ENCODE measurements at places on chromosomes 6 and 20.

DNA sequence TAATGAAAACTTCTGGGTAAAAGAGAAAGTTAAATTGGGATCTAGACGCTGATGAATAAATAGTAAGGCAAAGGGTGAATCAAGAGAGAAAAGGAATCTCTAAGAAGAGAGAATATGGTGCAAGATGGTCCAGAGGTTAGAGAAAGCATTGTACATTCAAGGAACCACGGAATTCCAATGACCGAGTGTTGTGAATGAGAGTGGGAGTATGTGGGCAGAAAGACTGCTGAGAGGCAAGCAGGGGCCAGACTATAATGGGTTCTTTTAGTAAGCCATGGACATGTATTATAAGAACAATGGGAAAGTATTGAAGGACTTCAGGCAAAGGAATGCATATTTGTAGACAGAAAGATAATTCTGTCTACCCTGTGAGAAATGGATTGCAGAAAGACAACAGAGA lies 45.2 kb downstream of the SPTLC3 start:
- no peak for DNase-seq

- DNase-seq: no peak
These were observed 55.7 kb upstream of the FERMT1 start for GRCh38 chr20:6178537-6178936.

- DNase-seq: no peak
These were observed 17.7 kb upstream of the PARD6B start for GRCh38 chr20:50713657-50714101.

DNA sequence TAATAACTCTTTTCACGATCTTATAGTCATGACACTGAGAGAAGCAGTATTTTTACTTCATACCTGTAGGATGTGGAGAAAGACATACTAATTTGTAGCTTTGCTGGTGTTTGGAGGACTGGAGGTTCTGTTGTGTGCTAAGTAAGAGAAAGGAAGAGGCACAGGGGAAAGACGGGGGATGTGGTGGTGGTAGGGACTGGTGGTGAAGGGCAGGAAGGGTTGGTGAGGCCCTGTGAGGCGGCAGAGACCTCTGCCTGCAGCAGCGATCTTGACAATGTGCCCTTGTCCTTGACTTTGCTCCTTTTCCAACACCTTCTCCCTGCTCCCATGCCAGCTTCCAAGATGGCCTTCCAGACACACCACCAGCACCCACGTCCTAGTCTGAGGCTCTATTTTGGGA lies 32.6 kb upstream of the MPC1 start:
- no peak for DNase-seq

DNA sequence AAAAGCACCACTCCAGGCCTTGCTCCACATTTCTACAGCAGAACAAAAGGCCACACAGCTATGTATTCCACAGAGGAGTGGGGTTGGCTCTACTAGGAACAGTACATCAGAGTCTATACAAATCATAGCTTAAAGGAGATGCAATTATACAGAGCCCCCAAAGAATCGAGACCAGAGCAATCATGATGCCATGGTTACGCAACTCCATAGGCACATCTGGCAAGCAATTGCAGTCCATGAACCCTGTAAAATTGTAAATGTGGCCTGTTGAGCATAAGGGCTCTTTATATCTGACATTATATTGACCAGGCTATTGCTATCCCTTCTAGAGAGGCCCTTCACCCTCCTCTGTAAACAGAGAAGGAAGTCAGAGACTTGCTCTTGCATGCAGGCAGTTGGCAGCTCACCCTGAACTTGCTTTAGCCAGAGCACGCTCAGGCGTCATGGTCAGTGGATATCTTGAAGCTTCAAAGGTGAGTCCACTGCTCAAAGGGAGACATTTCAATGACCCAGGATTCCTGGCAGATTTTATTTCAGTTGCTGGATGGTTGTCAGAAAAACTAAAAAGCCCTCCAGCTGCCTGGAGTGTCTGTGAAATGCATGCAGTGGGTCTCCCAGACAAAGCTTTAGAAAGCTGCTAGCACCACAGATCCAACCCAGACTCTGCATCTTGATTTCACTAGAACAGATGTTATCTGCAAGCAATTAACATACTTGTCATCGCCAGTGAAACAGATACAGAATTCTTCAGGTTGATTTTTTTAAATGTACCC lies 357.2 kb downstream of the CENPW start:
- DNase-seq: no peak

GRCh38 chr20:2042400-2042799 lies 48.5 kb upstream of the PDYN start:
- no peak for DNase-seq

DNA sequence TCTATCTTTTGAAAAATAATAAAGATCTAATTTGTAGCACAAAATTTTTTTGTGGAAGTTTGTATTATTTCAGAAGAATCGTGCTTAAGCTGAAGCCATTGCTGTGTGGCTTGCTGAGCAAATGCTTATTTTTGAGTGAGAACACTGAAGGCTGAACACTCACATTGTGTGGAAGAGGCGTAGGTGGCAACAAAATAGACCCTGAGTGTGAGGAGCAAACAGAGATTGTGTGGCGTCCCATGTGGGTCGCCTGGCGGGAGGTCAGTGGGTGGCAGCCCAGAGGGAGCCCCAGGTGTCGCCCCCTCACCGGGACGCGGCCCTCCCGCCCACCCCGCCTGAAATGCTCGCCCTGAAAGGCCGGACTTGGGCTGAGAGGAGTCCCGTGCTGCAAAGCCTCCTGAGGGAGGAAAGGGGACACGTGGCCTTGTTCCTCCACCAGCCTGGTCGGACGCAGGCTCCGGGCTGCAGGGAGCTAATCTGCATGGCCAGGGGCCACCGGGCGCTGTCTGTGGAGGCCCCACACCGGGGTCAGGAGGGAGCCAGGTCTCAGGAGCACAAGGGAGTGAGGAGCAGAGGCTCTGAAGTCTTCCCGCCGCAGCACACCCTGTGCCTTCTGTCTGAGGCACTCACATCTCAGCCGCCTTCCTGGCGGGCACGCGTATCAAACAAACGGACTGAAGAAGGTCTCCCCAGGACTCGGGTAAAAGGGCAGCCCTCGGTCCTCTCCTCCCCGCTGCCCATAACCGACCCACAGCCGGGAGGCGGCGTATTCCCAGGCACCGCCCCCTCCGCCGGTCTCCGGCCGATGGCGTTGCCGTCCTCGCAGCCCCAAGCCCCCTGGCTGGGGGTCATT lies 15.9 kb downstream of the DDO start:
- no peak for DNase-seq

DNA sequence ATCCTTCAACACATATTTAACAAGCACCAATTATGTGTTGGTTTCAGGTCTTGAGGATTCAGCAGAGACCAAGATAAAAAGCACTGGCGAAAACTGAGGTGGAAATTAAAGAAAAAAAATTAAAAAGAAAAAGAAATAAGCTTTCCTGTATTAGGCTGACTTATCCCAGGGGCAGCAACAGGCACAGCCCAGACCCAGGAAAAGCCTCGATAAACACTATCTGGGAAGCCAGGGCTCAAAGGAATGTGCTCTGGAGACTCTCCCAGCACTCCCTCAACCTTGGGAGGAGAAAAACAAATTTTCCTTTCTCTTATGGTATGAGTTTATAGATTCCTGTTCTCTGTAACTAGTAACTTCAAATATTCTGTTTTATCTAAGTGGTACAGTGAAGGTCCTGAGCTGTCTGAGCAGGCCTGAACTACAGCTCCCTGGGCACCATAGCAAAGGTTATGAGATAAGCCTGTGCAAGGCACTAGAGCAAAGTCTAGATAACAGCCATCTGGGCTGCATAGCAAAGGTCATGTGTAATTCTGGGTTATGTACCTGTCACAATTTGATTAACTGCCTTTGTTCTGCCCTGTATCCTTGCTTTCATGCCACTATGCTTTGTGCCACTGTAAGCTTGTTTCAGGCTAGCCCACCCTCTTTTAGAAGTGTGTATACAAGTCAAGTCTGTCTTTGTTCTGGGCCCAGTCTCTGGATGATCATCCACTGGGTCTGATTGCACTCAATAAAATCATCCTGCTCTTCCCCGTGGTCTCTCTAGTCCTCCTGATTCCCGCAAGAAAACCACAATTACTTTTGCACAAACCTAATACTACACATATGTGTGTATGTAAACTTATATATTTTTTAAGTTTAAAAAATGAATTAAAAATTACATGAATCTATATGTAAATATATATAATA lies 54.0 kb downstream of the IL22RA2 start:
- DNase-seq: no peak

DNA sequence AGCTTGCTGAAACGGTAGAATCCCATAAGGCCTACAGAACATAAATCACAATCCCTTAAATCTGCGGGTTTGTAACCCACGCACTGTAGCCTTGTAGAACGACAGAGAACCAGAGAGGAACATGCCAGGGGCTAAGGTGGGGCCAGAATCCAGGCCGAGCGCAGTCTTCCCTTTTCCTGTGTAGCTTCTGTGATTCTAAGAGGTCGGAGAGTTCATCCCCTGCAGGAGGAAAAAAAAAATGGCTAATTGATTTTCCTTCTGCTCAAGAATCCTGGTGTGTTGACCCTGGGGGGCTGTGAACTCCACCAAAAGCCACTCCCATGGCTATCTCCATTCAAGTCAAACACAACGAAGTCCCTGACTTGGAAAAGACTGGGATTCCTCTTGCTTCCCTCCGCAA lies 96.3 kb downstream of the SPTLC3 start:
- no peak for DNase-seq

DNA sequence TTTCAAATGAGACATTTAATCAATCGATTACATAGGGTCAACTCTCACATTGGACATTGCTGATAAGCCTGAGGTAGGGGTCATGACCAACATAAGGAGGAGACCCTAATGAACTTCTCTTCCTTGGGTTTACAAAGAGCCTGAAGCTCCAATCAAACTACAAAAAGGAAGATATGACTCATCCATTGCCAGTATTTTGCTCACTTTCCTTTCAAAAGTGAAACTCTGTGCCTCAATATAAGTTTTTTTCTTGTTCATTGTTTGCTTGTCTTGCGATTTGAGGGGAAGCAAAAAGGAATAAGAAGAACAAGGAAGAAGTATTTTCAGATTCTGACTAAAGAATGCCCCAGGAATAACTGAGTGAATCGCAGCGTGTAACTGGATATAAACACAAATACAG lies 38.8 kb upstream of the KHDRBS2 start:
- no peak for DNase-seq

DNA sequence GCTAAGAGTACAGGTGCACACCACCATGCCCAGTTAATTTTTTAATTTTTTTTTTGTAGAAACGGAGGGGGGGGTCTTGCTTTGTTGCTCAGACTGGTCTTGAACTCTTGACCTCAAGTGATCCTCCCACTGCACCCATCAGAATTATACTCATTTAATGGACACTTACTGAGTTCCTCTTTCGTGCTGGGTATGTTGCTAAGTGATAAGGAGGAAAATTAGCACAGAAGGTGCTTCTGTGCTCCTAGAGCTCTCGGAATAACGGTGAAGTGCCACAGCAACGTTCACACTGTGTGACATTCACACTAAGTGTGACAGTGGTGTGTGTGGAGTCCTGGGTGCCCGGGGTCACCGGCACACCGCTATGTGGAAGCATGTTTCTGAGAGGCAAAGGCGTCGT lies 32.1 kb upstream of the BMP6 start:
- no peak for DNase-seq

GRCh38 chr20:1204113-1204512 lies 859 bp downstream of the C20orf202 start:
- DNase-seq: no peak

DNA sequence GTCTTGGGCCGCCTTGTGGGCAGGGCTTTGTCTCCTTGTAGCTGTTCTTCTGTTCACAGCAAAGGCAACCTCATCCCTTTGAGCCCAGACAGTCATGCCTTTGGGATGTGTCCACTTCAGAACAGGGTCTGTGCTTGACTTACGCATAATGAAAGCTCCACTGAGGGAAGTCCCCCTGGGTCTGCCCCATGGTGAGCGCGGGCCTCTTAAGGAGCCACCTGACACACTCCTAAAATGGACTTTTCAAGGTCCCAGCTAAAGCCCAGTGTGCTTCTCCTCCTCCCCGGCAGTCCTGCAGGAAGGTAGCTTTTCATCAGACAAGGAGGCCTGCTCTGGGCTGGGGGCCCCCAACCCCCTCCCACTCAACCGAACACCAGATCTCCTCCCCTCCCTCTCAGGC lies 24.9 kb upstream of the PMEPA1 start:
- no peak for DNase-seq

- DNase-seq: no peak
These were observed 154.6 kb downstream of the RFPL4B start for GRCh38 chr6:112501705-112502104.

DNA sequence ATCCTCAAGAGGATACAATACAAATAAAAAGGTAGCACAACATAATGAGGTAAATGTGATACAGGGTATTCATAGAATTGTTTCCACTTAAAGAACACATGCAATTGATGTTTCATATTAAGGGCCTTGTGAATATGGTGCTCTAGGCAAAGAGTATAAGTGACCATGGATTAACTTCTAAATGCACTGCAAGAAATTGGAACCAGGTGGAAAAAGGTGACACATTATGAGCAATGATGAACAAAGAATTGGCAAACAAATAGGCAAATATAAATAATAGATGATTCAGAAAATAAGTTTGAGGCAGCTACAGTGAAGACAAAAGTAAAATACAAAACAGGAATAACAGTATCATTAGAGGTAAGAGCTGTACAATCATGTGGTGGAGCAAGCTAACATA lies 192.0 kb downstream of the GRIK2 start:
- DNase-seq: no peak

- DNase-seq: no peak
These were observed 44.4 kb downstream of the RSPO3 start for GRCh38 chr6:127162836-127163235.

- no peak for DNase-seq
These were observed 59.5 kb downstream of the ADGRG6 start for GRCh38 chr6:142361345-142361744.

DNA sequence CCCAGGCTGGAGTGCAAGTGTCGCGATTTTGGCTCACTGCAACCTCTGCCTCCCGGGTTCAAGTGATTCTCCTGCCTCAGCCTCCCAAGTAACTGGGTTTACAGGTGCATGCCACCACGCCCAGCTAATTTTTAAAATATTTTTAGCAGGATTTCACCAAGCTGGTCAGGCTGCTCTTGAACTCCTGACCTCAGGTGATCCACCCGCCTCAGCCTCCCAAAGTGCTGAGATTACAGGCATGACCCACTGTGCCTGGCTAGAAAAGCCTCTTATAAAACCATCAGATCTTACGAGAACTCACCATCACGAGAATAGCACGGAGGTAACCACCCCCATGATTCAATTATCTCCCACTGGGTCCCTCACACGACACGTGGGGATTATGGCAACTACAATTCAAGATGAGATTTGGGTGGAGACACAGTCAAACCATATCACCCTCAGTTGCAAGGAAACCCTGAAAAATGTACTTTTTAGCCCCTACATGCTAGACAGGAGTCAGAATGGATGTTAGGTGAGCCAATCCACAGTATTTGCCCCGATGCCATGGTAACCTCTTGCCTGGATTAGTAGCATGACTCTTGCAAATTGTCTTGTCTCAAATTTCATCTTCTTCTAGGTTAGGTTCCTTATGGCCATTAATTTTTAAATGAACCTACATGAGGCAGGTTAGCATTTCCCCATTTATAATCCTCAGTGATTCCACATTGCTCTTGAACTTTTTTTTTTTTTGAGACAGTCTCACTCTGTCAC lies 17.1 kb upstream of the SASH1 start:
- no peak for DNase-seq

- no peak for DNase-seq
These were observed 26.6 kb upstream of the PI16 start for GRCh38 chr6:36927691-36928546.

- no peak for DNase-seq
These were observed 22.0 kb upstream of the SLC2A12 start for GRCh38 chr6:134074151-134075055.

- no peak for DNase-seq
These were observed 496 bp downstream of the TMEM242 start for GRCh38 chr6:157322792-157323254.
